ENCODE measurements at places on chromosomes 5 and 9.

GRCh38 chr9:88957526-88957925 lies 33.7 kb upstream of the S1PR3 start:
- no peak for DNase-seq

GRCh38 chr5:31407921-31408693 lies 123.8 kb downstream of the DROSHA start:
- DNase-seq = no peak

DNA sequence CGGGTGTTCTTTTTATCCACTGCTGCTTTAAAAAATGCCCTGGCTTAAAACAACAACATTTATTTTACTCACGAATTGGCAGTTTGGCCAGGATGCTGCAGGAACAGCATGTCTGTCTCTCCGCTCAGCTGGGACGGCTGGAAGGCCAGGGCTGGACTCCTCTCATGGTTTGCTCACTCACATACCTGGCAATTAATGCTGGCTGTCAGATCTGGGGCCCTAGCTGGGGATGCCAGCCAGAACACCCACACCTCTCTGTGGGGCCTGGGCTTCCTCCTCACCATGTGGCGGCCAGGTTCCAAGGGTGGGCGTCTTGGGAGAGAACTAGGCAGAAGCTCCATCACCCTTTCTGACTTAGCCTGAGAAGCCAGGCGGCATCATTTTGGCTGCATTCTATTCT lies 189.1 kb upstream of the IL12B start:
- DNase-seq = no peak

DNA sequence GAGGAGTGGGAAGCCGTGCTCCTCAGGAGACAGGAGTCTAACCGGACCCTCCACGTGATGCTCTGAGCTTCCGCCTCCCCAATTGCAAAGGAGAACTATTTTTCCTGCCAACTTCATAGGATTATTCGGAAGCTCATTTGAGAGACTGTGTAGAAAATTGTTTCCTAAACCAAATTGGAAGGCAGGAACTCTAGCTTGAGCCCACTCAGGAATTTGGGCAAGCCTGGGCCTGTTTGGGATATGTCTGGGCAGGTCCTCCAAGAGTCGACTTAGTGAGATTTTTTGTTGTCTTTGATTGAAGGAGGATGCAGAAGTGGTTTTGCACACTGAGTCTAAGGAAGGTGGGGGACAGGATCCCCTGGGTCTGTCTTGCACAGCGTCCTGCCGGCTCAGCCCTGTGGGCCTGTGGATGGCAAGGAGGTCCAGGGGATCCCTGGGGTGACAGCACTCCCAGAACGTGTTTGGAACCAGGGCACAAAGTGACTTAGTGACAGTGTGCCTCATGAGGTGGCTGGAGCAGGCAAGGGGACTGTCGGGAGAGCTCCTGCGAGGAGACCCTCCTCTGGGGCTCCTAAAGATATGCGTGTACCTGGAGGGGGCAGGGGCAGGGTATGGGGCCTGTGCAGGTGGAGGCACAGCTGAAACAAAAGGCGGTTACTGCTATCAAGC lies 283.3 kb downstream of the NSG2 start:
- DNase-seq = no peak

GRCh38 chr5:127011961-127012644 lies 18.3 kb downstream of the MARCHF3 start:
- DNase-seq = no peak

DNA sequence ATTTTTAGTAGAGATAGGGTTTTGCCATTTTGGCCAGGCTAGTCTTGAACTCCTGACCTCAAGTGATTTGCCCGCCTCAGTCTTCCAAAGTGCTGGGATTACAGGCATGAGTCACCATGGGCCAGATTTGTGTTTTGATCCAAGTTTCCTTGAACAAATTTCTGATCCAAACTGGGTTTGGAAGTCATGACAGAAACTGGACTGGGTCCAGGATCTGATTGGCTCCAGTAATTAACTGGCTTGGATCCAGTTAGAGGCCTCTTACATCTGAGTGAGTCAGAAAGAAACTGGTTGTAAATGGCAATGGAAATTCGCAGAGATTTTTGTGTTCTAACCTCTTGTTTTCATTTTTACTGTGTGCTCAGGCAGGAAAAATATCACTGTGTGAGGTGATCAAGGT lies 141.6 kb downstream of the SLC25A46 start:
- no peak for DNase-seq

Measured in stimulated activated CD4-positive, alpha-beta T cell treated with anti-CD3 and anti-CD28 coated beads, Interleukin-4, amount 100 ng/mL, for 4 hours (primary cell).